WTC11 (cell line): ENCODE measurements at places on chromosomes 11 and 22. TPM values are rescaled to one million over a fixed set of nuclear protein-coding genes. Genes with fewer than 3 reads are reported as not detected.

GRCh38 chr11:70087446-70088167, 9.5 kb downstream of the ANO1 start:
- peak; percentile 67 for DNase-seq
- no peak overlapping the region for H3K27ac ChIP-seq
- no peaks in the 10 kb centered on the region for H3K36me3 ChIP-seq
- no peak overlapping the region for H3K4me3 ChIP-seq

GRCh38 chr11:68929706-68930570, 26.2 kb downstream of the IGHMBP2 start:
- H3K4me1 ChIP-seq, result no peaks in the 10 kb centered on the region
- DNase-seq, result no peak
- H3K27ac ChIP-seq, result no peak overlapping the region
- peaks cover 43% of the 10 kb centered on the region for H3K36me3 ChIP-seq

DNA sequence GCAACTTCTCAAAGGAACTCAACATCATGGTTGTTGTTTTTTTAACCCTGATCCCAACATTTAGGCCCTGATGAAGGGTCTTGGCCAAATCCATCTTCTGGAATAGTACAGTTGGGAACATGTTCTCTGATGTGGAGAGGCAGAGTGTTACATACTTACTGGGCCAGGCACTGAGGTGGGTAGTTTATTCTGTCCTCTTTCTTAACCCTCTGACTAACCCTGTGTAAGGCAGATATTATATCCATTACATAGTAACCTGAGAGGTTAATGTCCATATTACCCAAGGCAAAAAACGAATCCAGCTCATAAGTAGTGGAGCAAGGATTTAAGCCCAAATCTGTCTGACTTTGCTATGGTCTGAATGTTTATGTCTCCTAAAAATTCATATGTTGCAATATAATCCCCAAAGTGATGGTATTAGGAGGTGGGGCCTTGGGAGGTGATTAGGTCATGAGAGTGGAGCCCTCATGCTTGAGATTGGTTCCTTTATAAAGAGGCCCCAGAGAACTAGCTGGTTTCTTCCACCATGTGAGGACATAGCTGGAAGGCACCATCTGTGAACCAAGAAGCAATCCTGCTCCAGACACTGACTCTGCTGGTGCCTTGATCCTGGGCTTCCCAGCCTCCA, 16.3 kb downstream of the PPFIBP2 start:
- no peak overlapping the region for H3K4me3 ChIP-seq
- H3K27ac ChIP-seq, result no peak overlapping the region
- H3K27me3 ChIP-seq, result no peaks in the 10 kb centered on the region; the same call in 1 of the 2 replicates
- no peaks in the 10 kb centered on the region for H3K36me3 ChIP-seq
- peaks cover 6% of the 10 kb centered on the region for H3K4me1 ChIP-seq
- DNase-seq, result no peak

- no peaks in the 10 kb centered on the region for H3K36me3 ChIP-seq
- no peak overlapping the region for H3K4me3 ChIP-seq
- H3K4me1 ChIP-seq, result peaks cover 11% of the 10 kb centered on the region
- H3K27me3 ChIP-seq, result no peaks in the 10 kb centered on the region
Observed at GRCh38 chr11:89205378-89205777, 27.7 kb downstream of the TYR start.

GRCh38 chr11:111450480-111451320, 61.5 kb downstream of the BTG4 start:
- H3K27ac ChIP-seq, result no peak overlapping the region
- peaks cover 34% of the 10 kb centered on the region for H3K4me1 ChIP-seq
- no peak overlapping the region for H3K4me3 ChIP-seq
- no peaks in the 10 kb centered on the region; the same call in 1 of the 2 replicates for H3K27me3 ChIP-seq
- no peaks in the 10 kb centered on the region for H3K36me3 ChIP-seq

DNA sequence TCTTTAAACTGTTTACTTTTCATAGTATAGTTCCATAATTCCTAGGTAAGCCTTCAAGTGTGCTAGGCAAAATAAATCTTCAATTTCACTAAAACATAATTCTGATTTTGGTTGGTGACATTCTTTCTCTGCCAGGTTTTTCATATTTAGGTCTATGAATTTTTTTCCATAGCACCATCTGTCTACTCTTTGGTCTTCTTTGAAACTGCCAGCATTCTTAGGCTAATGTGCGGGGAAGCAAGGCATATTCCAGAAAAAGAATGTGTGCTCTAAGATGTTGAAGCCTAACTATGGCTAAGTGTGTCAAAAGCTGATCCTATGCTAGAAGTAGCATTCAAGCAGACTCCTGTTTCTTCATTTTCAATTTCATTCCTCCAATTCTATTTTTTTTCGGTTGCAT, 213.9 kb upstream of the C11orf87 start:
- peaks cover 9% of the 10 kb centered on the region for H3K36me3 ChIP-seq
- H3K27me3 ChIP-seq, result no peaks in the 10 kb centered on the region
- DNase-seq, result no peak
- H3K27ac ChIP-seq, result no peak overlapping the region
- no peak overlapping the region for H3K4me3 ChIP-seq
- H3K4me1 ChIP-seq, result no peaks in the 10 kb centered on the region

DNA sequence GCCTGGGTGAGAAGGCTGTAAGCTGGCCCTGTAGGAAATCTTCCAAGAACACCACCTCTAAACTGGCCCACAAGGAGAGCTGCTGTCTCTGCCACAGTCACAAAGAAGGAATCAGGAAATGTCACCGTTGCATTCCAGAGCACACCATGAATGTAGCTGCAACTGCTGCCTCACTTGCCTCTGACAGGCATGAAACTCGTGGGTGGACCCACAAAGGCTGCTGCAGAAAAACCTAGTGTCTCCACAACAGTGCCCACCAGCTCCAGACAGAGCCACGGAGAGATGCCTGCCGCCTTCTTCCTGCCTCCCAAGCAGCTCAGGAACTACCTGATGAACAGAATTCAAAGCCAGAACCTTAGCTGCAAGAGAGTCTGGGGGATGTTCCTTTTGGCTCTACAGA, 10.5 kb downstream of the DNAJB13 start:
- no peaks in the 10 kb centered on the region for H3K36me3 ChIP-seq
- DNase-seq, result no peak
- H3K4me3 ChIP-seq, result no peak overlapping the region
- no peak overlapping the region for H3K27ac ChIP-seq
- peaks cover 27% of the 10 kb centered on the region for H3K27me3 ChIP-seq

DNA sequence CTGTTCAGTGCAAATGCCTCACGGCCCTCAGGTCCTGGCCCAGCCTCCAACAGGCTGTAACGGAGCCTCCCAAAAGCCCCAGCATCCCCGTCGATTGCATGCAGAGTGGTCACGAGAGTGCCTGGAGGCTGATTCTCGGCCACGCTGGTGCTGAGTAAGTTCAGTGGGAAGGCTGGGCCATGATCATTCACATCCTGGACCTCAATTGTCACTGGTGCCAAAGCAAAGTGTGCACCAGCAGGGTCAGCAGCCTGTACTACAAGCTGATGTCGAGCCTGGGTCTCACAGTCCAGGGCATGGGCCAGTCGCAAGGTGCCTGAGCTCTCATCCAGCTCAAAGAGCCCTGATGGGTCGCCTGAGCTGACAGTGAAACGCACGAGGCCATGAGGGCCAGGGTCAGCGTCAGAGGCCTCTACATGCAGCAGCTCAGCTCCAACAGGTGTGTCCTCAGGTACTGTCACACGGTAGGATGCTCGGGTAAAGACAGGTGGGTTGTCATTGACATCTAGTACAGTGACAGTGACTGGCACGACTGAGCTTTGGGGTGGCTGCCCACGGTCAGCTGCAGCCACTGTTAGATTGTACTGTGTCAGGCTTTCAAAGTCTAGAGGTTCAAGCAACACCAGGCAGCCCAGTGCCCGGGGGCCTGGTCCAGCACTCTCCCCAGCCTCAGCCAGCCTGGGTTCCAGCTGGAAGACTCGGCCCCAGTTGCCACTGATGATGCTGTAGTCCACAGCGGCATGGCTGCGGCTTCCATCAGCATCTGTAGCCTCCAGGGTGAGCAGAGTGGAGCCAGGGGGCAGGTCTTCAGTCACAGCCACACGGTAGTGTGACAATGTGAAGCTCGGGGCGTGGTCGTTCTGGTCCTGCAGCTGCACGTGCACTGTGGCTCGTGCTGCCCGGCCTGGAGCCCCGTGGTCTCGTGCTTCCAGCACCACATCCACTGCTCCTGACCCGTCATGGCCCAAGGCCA, 4.5 kb upstream of the TPP1 start:
- H3K27me3 ChIP-seq, result peaks cover 4% of the 10 kb centered on the region
- no peak overlapping the region for H3K4me3 ChIP-seq
- no peak overlapping the region for H3K27ac ChIP-seq
- no peak for DNase-seq
- no peaks in the 10 kb centered on the region for H3K4me1 ChIP-seq

- H3K4me1 ChIP-seq, result peaks cover 4% of the 10 kb centered on the region
- no peaks in the 10 kb centered on the region for H3K36me3 ChIP-seq
- no peaks in the 10 kb centered on the region for H3K27me3 ChIP-seq
Observed at GRCh38 chr11:88480223-88480622, 142.7 kb upstream of the CTSC start.

DNA sequence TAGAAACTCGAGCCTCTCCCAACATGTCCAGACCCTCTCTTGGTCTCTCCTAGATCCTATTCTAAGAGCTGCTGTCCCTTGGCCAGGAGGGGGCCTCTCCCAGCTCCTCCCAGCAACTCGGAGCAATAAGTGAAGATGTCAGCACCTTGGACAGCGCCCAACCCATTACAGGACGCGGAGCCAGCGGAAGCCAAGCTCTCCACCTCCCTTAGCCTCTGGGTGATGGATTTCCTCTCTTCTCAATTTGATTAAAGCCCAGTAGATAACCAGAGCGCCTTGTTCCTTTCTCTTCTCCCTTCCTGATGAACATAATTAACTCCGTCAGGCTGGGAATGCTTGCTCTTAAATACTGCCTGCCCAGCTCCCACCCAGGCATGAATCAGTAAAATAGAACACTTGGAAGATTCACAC, 26.2 kb upstream of the TPBGL start:
- peaks cover 53% of the 10 kb centered on the region for H3K27me3 ChIP-seq
- H3K36me3 ChIP-seq, result no peaks in the 10 kb centered on the region
- DNase-seq, result peak; percentile 97
- H3K27ac ChIP-seq, result no peak overlapping the region
- no peak overlapping the region for H3K4me3 ChIP-seq

DNA sequence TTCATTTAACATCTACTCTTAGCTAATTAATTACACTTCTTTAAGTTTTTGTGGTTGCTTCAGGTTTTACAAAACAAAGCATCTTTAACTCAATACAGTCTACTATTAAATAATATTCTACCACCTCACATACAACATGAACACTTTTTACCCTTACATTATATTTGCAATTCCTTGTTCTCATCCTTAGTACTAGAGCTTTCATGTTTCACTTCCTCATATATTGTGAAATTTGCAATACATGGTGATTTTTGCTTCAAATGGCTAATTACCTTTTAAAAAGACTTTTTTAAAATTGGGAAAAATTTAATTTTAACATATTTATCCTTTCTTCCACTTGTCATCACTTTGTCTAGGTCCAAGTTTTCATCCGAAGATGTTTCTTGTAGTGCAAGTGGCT, 37.5 kb downstream of the RSF1 start:
- DNase-seq, result no peak
- H3K27me3 ChIP-seq, result no peaks in the 10 kb centered on the region
- H3K4me1 ChIP-seq, result peaks cover 33% of the 10 kb centered on the region
- H3K4me3 ChIP-seq, result no peak overlapping the region
- H3K36me3 ChIP-seq, result peaks cover 10% of the 10 kb centered on the region

GRCh38 chr11:117931331-117931950, 2.2 kb upstream of the TMPRSS13 start:
- H3K36me3 ChIP-seq, result no peaks in the 10 kb centered on the region
- no peak overlapping the region for H3K27ac ChIP-seq

DNA sequence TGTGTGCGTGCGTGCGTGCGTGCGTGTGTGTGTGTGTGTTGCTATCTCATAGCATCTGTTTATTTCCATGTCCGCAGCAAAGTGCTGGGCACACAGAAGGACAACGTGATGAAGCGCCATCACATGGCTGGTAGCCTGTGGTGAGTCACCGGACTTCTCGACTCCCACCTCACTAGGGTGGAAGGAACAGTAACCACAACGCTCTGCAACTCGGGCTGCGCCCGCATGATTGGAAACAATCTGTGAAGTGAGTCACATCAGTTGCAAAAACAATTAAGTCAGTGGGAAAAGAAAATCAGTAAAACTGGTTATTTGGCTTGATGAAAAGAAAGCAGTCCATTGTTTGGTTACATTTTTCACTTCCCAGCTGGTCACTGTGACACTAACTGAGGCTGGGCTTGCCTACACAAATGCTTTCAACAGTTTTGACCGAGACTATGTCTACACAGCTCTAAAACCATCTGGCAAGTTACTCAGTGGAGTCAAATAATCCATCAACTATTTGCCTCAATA, 437.3 kb upstream of the CADM1 start:
- H3K36me3 ChIP-seq, result no peaks in the 10 kb centered on the region
- no peaks in the 10 kb centered on the region for H3K4me1 ChIP-seq
- H3K27me3 ChIP-seq, result peaks cover 7% of the 10 kb centered on the region
- H3K4me3 ChIP-seq, result no peak overlapping the region

DNA sequence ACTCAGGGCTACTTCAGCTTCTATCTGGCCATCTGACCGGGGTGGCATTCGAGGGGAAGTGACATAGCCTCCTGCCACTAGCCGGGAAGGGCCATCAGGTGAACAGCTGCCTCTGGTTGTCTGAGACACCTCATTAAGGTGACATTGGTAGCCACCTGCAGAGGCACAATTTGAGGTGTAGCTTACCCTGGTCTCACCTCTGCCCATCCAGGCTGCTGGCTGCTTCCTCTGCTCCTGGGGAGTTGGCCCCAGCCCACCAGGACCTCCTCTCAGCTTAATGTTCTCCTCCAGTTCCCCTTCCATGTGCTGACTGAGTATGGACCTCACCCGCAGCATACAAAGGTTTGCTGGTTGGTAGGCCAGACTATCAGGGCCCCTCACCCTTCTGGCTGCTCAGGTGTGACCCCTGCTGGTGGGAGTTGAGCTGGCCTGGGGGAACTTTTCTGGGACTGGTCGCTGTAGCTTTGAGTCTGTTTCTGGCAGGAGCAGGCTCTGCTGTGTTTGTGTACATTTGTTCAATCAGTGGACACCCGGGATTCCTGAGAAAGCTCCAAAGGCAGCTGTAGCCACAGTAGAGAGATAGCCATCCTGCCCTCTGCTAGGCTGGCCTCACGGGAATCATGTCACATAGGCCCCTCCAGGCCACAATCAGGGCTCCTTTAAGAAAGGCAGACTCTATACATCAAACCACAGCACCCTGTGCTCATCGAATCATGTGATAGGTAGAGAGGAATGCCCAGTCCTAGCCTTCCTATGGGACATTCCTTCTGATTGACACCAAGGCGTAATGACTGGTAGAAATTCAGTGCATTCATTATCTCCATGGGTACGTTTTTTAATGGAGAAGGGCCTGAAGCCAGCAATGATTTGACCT, 295.1 kb upstream of the PLET1 start:
- DNase-seq, result peak; percentile 86
- peaks cover 12% of the 10 kb centered on the region for H3K4me1 ChIP-seq
- H3K27me3 ChIP-seq, result no peaks in the 10 kb centered on the region; the same call in 1 of the 2 replicates
- no peaks in the 10 kb centered on the region for H3K36me3 ChIP-seq
- H3K27ac ChIP-seq, result no peak overlapping the region

The APOA4 gene
- total RNA-seq, result not detected in 3 replicates

The KDELR3 gene
- total RNA-seq, result 5.7 to 10.3 TPM (median 7.7 TPM) in 3 replicates

The PHLDB1 gene
- total RNA-seq, result 70.4 to 83.1 TPM (median 71.5 TPM) in 3 replicates

The RNF214 gene
- 35.4 to 45.0 TPM (median 37.8 TPM) in 3 replicates for total RNA-seq

The CEND1 gene
- 2.0 to 3.1 TPM (median 2.7 TPM) in 3 replicates for total RNA-seq
